ENCODE measurements at places on chromosomes 1 and 21.

GRCh38 chr21:16082038-16082816, 352.4 kb downstream of the USP25 start:
- peak; percentile 13 for DNase-seq

DNA sequence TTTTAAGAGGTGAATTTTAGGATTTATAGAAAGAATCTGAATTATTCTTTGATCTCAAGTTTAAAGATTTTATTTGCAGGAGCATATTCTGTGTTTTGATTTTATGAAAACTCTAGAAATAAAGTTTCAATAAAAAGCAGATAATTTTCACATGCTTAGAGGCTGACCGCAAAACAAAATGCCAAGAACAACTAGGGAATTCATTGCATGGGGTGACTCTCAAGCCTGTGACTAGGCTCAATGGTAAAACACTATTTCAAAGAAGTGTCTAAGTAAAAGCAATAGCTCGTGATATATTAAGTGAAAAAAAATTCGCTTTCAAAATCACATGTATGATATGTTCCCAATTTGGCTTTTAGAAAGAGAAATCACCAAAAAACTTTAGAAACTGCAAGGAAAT, 49.6 kb downstream of the RPL5 start:
- DNase-seq: no peak

- no peak for DNase-seq
These were observed 54.9 kb downstream of the DMRTA2 start for GRCh38 chr1:50368179-50369007.

- no peak for DNase-seq
These were observed at the start of gene RGL1 for GRCh38 chr1:183804916-183805841. RGL1 (plus strand) TSS chr1:183805120; CDS start chr1:183805298, 178 bp downstream.

GRCh38 chr1:223715604-223716172, 3.3 kb downstream of the CAPN2 start:
- no peak for DNase-seq

DNA sequence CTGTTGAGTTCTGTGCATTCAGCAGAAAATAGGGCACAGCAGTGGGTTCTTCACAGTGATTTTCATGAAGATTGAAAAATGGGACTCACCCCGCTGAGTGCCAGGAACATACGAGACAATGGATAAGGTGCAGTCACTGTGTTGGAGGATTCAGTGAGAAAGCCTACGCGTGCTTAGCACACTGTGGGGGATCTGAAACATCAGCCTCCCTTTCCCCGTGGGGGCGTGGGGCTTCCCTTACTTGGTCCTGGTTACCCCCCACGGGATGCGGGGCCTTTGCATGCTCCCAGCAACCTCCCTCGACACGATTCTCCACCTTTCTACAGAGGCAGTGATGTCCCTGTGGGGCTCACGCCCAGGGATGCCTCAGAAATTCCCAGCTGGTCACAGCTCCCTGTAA, 252.2 kb upstream of the C1orf174 start:
- no peak for DNase-seq

DNA sequence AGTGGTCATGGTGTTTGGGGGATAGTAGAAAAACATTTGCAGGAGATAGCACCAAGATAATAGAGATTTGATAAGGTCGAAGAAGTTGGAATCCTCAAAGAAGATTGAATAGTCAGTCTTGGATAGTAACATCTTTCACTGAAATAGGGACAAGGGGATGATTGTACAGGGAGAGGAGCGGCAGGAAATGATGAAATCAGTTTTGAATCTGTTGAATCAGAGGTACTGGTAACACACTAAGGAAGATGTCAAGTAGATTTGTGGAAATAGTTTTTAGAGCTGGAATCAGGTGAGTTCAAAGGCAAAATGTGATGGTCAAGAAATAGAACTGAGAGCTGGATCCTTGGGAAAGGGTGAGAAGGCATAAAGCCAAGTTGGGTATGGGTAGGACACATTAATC, 26.5 kb downstream of the CAP1 start:
- DNase-seq: no peak

GRCh38 chr1:101022294-101022693, 3.3 kb downstream of the DPH5 start:
- DNase-seq: peak; percentile 44

DNA sequence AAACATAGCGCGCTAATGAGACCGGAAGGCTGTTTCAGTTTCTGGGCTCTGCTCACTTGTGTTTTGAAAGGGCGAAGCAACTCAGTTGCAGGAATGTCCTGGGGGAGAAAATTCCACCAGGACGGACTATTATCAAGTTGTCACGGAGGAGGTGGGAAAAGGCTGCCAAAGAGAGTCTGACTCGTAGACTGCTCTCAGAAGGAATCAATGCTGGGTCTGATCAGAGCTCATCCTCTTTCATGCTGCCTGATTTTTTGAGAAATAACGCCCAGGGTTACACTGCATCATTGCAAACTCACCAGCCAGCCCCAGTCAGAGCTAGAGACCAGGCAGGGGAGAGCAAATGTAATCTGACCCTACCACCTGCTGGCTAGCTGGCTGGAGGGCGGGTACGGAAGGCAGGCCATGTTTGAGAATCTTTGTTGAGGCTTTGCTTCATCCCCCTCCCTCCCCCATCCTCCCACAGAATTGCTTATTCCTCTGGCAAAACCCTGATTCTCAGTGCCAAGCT, 36.4 kb upstream of the BCL9 start:
- DNase-seq: no peak

- DNase-seq: no peak
These were observed at the start of gene HPDL for GRCh38 chr1:45326627-45327623. HPDL (plus strand) TSS chr1:45326895; CDS start chr1:45327149, 254 bp downstream.

DNA sequence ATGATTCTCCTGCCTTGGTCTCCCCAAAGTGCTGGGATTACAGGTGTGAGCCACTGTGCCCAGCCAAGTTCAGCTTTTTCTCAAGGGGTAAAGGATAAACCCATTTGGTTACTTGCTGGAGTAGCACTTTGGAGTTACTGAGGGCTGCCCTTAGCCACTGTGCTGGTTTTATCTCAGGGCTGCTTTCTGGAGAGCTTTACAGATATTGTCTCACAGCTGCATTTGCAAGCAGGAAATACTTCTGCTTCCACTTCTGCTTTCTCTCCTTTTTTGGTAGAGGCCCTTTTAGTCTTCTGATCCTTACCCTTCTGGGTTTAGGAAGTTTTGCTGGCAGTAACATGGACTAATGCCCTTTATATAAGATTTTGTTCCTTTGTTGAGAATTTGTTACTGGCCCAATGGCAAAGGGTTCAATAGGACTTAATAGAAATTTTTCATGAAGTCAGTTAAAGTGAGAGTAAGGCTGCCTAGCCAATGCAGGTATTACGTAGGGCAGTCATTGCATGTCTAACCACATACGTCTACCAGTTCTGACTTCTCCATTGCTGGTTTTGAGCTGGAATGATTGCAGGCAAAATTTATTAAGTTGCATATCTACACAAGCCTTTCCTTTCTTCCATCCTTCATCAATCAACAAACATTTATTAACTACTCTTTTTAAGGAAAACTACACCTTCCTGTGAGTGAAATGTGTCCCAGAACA, 24.4 kb downstream of the CAP1 start:
- DNase-seq: no peak
